ENCODE measurements at places on chromosomes 6 and 20.

GRCh38 chr6:166304106-166304505, 4.1 kb downstream of the PRR18 start:
- no peak for DNase-seq

DNA sequence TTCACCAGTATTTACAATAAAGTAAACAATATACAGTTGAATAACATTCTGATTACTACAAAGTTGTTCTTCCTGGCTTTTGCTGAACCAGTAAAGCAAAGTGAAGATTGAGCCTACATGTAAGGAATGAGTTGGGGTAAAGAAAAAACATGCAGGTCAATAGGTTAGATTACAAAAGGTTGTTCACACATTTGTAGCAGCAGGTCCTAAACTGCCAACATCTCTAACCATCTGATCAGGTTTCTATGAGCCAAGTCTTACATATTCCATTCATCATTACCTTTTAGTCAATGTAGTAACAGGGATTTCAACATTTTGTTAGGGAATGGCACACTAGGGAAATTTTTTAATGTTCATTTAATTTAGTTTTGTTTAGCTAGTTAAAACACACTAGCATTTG, 9.3 kb upstream of the CALHM6 start:
- DNase-seq, result no peak

GRCh38 chr6:124961777-124962638, at the start of gene RNF217:
Gene RNF217, plus strand, starts transcription at chr6:124962437. Its CDS starts 108 bp downstream, at chr6:124962545.
- no peak for DNase-seq

DNA sequence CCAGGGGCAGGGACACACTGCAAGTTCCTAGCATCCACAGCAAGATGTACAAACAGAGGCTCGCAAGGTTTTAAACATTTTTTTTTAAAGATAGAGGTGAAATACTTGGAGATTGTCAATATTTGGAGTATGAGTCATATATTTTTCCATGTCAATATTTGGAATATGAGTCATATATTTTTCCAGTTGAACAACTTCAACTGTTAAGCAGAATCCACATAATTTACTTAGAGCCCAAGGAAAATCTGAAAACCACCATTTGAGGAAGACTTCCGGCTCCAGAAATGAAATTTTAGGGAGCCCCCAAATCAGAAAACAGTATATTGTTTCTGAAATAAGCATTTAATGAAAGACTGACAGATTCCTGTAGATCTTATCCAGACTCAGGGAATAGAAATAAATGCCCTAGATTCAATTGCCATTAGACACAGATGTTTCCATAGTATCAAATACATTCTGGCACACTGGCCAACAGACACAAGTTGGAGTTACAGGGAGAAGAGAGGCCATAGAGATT, 51.6 kb upstream of the FAM184A start:
- DNase-seq, result no peak

- no peak for DNase-seq
Measured at GRCh38 chr6:2346078-2346477, 100.7 kb upstream of the GMDS start.

DNA sequence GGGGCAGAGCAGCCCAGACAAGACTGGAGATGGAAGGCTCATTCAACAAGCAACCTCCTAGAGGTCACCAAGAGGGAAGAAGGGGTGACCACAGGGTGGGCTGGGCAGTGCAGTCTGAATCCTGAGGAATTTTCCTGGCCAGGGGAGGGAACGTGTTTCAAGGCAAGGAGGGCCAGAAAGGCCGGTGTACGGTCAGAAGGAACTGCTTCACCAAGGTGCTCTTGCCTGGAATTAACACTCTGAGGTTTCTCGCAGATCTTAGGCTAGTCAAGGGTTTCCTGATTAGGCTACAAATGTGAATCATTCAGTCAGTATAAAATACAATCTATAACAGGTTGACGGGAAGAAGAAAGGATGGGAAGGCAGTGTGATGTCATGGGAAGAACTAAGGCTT, 199.3 kb downstream of the LRFN2 start:
- DNase-seq, result no peak

DNA sequence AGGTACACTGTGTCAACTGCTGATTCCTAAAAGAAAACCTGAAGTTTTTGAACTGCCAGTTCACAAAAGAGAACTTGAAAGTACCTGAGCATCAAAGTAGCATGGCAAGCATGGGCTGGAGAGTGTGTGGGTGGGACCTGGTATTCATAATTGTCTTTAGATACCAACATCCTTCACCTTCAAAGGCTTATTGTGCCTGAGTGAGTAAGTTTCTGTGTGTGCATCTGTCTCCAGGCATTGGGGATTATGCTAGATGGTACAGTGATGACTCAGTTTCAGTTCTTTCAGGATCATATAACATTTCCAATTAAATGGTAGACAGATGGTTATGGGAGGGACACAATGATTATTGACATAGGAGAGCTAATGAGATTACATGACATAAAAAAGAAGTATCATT, 238.5 kb downstream of the ZFAND3 start:
- DNase-seq, result no peak

DNA sequence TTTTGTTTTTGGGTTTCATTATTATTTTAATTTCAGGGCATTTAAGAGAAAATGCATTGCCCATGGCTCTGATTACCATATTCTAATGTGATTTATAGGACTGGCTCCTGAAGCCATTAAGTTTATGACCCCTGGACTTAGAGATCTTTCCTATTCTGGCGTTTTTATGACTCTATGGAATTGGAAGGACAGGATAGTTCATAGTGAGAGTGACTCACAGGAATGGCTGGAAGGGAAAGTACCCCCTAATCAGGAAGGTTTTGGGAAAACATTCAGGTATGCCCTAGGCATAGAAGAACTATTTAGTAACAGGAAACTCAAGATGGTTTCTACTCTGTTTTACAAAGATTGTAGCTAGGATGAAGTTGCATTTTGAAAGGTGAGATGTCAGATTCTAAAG, 108.6 kb upstream of the SLC2A12 start:
- no peak for DNase-seq

DNA sequence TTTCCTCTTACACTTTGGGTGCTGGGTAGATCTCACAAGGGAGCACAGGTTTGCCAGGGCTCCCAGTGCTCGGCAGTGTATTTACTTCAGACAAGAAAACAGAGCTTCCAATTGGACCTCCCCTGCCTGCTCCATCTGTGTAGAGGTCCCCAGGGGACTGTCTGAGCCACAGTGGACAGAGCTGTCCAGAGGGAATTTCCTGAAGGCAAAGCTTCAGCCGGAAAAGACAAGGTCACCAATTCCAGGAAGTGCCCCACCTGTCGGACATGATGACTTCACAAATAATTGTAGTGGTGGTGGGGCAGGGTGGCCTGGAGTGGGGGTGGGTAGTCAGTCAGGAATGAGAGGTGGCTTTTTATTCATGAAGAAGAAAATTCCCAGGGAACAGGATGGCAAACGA, 18.6 kb downstream of the ADGRF5 start:
- no peak for DNase-seq

- DNase-seq, result no peak
Measured at GRCh38 chr6:160028487-160029275, 59.8 kb downstream of the IGF2R start.

DNA sequence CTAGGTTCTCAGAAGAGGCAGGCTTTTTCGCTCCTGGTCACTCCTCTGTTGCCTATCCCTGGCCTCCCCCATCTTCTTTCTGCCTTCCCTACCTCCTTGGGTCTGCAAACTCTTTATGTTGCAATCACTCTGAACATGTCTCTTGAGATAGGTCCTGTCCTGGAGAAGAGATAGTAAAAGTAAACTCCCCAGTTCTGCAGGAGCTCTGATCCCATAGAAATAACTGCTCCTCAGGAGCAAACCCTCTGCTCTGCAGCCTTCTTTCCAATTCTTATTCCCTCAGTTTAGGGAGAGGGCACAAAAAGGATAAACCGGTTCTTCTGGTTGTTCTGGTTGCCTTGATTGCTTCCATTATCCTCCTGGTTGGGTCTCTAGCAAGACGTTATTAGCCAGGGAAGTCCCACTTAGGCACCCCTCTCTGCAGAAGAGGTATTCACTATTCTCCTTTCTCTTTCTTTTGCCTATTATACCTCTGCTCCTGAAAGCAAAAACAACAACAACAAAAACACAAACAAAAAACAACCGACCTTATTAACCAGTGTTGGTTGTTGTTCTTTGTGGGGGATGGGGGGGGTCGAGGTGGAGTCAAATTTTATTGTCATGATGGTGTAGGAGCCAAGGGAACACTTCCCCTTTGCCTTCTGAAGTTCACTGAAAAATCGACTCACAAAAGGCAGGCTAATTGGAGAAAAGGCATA, 973 bp downstream of the TRIM38 start:
- no peak for DNase-seq

GRCh38 chr6:131784561-131784960, 23.3 kb upstream of the ENPP1 start:
- DNase-seq, result no peak

DNA sequence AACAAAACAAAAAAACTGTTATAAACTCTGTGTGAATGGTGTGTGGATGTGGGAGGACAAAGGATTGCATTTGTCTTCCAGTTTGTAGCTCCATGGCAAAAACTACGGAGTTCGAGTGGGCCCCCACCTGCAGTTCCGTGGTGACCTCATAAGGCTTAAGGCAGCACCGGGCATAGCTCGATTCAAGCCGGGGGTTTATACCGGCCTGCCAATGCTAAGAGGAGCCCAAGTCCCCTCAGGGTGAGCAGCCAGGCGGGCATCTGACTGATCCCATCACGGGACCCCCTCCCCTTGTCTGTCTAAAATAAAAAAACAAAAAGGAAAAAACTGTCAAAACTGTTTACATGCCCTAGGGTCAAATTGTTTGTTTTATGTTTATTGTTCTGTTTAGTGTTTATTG, 463.2 kb upstream of the HTR1E start:
- no peak for DNase-seq

GRCh38 chr20:24877652-24878051, 71.4 kb upstream of the CST7 start:
- no peak for DNase-seq

DNA sequence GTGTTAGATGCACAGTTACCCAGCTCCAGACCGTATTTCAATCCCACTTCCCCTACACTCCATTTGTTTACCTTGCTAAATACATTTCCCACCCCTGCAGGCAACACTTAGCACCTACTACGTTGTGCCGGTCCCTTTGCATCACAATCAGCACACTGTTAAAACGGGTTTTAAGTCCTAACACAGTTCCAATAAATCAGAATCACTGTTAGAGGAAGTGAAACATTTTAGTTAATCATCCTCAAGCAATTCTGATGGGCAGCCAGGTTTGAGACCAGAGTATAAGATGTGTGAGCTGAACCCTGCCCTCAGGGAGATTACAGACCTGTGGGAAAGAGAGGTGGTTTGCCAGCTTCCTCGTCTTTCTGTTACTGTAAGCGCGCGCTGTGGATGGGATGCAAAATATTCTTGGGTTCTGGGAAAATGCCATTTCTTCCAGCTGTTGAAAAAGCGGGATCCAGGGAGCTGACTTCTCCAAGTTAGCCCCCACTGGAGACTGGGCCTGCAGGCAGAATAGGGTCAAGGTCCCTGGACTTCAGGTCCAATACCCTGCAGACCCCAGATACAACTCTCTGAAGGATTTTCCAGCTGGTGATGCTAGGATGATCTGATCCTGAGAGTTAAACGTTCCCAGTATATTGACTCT, 3.1 kb downstream of the ZCCHC3 start:
- DNase-seq, result no peak

GRCh38 chr6:42017021-42017643, 33.2 kb upstream of the TAF8 start:
- no peak for DNase-seq

DNA sequence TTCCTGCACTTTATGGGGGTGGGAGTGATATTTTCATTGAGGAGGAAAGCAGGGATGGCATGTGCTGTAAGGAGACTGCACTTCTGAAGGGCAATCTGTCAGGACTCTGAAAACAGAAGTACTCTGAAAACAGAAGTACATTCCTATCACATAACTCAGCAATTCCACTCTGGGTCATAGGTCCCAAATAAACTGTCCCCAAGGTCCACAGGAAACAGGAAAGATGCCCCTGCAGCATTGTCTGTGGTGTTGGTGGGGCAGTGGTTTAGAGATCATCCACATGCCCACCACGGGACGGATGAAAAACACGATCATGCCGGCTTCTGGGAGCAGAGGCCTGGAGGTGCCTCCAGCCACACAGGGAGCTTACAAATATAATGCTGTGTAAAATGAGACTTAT, 150.3 kb downstream of the OTOR start:
- no peak for DNase-seq

GRCh38 chr20:32354592-32355416, 3.3 kb upstream of the ASXL1 start:
- no peak for DNase-seq

- no peak for DNase-seq
Measured at GRCh38 chr6:2435323-2435722, 189.9 kb upstream of the GMDS start.

DNA sequence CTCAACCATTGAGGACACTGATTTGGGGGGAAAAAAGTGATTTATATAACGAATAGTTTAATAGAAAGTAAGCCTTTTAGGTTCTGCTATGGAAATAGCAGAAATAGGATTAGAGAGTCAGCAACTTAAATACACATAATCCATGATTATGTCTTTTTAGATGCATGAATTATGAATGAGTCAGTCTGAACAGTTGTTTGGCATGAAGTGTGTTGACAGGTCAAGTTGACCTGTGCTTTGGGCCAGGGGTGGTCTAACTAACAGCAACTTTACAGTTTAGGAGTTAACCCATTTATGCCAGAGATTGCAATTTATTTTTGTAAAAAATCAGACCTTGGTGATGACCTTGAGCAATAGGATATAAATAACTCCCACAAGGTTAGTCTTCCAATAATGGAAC, 191.3 kb downstream of the MTFR2 start:
- no peak for DNase-seq

GRCh38 chr6:111975466-111975865, 78.4 kb upstream of the CCN6 start:
- no peak for DNase-seq

DNA sequence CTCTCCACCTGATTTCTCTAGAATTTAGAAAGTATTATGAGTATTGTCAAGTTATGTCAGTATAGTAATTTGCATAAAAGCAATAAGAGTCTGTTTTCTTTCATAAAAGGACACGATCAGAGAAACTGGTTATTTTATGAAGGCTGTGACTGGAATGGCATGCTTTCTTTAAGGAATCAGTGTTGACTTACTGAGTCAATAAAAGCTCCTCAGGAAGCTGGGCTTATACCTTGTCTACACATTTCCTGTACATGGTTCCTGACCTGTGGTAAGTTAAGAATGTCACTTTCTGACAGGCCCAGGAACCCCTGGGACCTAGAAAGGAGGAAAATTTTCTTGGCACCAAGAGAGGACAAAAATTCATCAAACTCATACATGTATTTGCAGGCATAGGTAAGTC, 1224.0 kb upstream of the ADGRB3 start:
- no peak for DNase-seq
